ENCODE measurements at places on chromosomes 3 and 15.

GRCh38 chr3:160870327-160870726 is 114.3 kb downstream of the PPM1L start:
- no peak for ATAC-seq

- no peak for ATAC-seq
These were observed 573.9 kb downstream of the AGBL1 start for GRCh38 chr15:86653344-86654197.

- ATAC-seq: no peak
These were observed 252.9 kb upstream of the SOX2 start for GRCh38 chr3:181458857-181459256.

GRCh38 chr3:134869153-134869726 is 74.2 kb downstream of the EPHB1 start:
- no peak for ATAC-seq

DNA sequence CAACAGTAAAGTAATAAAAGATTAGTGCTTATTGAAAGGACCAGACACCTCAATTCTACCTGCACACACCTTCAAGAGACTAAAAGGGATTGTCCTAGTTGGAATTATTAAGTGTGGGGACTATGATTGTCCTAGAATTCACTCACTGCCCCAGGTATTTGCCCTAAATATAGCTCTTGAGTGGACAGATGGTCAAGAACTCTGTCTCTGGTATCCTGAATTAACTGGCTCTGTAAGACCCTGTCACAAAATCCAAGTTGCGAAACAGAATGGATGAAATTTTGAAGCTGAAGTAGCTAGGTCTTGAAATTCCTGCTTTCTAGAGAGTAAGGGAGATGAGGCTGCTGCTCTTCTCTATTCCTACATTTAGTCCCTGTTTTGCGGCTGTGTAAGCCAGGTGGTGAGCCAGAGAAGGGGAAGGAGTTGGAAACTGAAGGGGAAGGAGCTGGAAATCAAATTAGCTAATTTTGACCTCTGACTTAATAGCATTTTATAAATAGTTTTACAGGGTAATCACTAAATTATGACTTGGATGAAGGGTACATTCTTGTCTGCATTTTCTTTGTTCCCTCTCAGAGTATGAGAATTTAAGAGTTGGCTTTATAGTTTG is 34.5 kb downstream of the KBTBD12 start:
- ATAC-seq: no peak

- no peak for ATAC-seq
These were observed 168.1 kb upstream of the CD96 start for GRCh38 chr3:111373861-111374260.

DNA sequence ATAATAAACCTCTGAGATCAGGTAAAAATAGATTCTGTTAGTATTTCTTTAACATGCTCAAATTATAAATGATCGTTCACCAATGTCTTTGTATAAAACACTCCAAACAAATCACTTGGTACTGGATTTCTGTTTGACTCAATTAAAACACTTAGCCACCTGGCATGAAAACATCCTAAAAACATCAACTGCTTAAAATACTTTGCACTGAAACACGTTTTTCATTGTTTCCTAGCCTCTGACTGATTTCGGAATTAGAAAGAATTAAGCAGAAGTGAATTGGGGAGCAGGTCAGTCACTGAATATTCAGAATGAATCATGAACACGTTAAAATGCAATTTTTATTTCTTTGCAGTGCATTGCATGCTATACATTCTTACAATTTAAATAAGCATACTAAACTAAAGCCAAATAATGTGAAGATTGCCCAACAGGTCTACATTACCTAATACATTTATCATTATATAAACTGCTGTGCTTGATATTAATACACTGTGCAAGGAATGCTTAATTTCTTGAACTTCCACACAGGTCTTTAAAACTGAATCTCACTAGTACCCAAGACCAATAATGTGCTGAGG is 1.6 kb downstream of the THRB start:
- ATAC-seq: no peak

DNA sequence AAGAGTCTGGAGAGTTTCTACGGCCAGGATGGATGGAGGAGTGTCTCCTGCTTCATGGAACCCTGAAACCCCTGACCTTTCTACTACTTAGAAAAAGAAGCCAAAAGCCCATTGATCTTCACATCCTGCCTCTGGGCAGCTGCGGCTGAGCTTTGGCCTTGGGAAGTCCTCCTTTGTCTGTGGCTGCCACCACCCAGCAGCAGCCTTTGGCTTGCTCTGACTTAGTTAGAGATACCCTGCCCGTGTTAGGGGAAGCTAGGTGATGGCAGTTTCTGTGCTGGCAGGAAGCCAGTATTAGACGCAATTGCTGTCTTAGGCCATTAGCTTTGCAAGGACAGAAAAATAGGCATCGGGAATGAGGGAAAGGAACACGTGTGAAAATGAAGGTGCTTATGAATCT is 18.8 kb downstream of the APH1B start:
- ATAC-seq: no peak

GRCh38 chr15:66573348-66573718 is 7.5 kb upstream of the LCTL start:
- no peak for ATAC-seq

DNA sequence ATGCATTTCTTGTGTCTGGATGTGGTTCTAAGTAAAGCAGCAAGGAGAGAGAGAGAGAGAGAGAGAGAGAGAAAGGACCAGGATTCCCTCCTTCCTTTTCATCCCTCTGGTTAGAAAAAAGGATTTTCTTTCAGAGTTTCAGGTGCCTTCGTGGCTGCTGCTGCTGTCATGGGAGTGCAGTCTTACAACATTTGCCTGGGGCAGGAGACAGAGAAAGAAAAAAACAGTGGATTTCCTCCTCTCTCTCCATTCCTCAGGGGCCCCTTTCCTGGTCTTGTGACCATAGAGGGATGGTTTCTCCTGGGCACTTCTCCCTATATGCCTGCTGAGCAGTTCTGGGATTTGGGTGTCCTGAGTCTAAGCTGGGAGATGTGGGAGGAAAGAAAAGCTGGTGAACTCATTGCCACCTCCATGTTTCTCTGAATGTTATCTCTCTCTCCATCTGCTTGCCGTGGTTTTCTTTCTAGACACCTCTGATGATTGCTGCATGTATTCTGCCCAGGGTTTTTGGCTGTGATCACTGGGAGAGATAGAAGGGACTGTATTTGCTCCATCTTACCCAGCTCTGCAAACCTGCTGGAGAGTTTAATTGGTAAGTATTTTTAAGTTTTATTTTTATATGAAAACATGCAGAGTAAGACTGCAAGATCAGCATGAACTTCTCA is 142.4 kb upstream of the RGMA start:
- ATAC-seq: no peak

GRCh38 chr3:89562373-89562772 is 455.0 kb downstream of the EPHA3 start:
- no peak for ATAC-seq

Data from stimulated activated memory B cell treated with anti-CD40 and anti-IgM and Interleukin-4, amounts not matched to agents 10 μg/mL and 1 μg/mL and 100 μg/mL, for 72 hours (primary cell).